ENCODE measurements at places on chromosomes 7 and 10.

- no peak for DNase-seq
Observed at GRCh38 chr7:147498081-147498480, 1092.5 kb upstream of the C7orf33 start.

DNA sequence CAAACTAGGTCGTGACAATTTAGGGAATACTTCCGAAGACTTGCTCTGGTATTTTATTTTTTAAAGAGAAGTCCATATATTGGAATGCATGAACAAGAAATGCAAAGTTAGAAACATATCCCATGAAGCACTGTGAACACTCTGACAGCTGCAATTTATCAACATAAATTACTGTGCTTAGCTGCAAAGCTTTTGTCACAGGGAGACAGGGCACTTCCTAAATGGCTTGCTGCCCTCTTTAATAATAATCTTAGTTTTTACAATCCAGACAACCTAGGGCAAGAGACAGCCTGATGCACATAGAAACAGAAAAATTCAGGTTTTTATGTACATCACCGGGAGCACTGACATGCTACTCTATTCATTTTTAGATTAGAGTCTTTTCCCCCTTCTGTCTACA lies 78.3 kb upstream of the NOBOX start:
- no peak for DNase-seq

GRCh38 chr7:28698840-28699239 lies 259.3 kb downstream of the TRIL start:
- DNase-seq = no peak

- DNase-seq = no peak
Observed at GRCh38 chr10:80412486-80412885, 4.1 kb downstream of the PRXL2A start.

DNA sequence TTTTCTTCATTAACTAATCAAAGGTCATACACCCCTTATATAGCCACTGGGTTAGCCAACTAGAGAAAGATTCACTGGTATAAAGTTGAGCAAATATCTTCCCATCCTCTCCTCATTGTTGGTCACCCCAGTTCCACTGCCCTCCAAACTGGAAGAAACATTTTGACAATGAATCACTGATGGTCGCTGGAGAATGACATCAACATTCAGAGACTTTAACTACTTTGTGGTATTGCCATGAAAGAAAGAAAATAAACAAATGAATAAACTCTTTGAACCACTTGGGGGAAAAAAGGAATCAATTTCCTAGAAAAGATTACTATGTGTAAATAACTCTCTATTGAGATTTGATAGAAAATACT lies 23.4 kb downstream of the HYCC1 start:
- no peak for DNase-seq

GRCh38 chr10:110275128-110275729 lies 29.5 kb downstream of the SMNDC1 start:
- DNase-seq = no peak

GRCh38 chr7:71925663-71926062 lies 486.5 kb downstream of the CALN1 start:
- no peak for DNase-seq

GRCh38 chr10:111531690-111532089 lies 454.9 kb downstream of the ADRA2A start:
- DNase-seq = no peak

GRCh38 chr7:102096706-102097427 lies 189.8 kb upstream of the SH2B2 start:
- DNase-seq = no peak

DNA sequence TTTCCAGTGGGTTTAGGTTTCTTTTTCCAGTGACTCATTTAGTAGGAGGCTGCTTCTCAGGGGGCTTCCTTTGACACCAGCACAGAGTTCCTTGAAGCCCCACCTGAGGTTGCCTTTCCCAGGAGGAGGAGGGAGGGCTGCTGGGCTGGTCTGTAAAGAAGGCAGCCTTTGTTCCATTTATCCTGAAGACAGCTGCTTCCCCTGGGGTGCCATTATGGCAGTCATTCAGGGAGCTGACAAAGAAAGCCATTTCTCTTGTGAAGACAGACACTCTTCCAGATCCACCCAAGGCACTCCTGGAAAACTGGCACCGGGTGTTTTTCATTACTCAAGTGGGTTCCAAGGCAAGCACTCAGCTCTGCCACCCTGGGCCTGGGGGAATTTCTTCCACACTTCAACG lies 54.0 kb downstream of the MTURN start:
- no peak for DNase-seq

GRCh38 chr7:80679921-80680907 lies 41.8 kb downstream of the CD36 start:
- DNase-seq = no peak

GRCh38 chr7:157517782-157518513 lies 181.1 kb downstream of the DNAJB6 start:
- no peak for DNase-seq

GRCh38 chr10:93601146-93601773 lies at the start of gene RBP4:
TSS of gene RBP4 (minus strand) at chr10:93601235. CDS start at chr10:93601028, 207 bp downstream.
- DNase-seq = peak; percentile 63

GRCh38 chr10:112307358-112308124 lies 24.3 kb downstream of the TECTB start:
- DNase-seq = peak; percentile 38

- no peak for DNase-seq
Observed at GRCh38 chr7:113784316-113784715, 134.5 kb downstream of the PPP1R3A start.

- DNase-seq = no peak
Observed at GRCh38 chr7:137147338-137147720, 196.2 kb downstream of the PTN start.

DNA sequence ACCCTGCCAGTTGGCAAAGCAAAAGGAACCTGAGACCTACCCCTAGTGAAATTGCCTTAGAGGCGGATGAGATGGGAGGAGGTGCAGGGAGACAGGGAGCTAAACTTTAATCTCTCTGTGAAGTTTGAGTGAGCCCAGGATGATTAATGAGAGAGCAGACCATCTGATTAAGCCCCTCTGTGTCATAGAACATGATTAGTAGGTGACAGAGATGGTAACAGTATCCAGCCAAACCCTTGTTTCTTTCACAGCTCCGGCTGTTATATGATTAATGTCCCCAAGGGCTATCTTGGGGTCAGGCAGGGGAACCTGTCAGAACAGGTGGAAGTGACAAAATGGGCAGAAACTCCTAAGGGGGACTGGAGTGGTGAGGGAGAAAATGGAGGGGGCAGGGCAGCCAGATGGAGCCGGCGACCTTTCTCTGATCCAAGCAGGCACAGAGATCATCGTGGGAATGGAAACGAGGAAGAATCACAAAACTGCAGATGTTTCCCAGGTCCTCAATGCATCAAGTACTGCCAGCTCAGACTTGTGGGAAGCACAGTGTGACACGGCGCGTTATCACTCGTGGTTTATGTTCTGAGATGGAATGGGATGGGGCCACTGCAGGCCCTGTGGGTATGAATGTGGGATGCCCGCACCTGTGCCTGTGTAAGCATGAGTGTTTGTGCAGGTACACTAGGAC lies 684.2 kb downstream of the LRMDA start:
- DNase-seq = peak; percentile 50

GRCh38 chr7:17357952-17358351 lies 59.5 kb downstream of the AHR start:
- no peak for DNase-seq

DNA sequence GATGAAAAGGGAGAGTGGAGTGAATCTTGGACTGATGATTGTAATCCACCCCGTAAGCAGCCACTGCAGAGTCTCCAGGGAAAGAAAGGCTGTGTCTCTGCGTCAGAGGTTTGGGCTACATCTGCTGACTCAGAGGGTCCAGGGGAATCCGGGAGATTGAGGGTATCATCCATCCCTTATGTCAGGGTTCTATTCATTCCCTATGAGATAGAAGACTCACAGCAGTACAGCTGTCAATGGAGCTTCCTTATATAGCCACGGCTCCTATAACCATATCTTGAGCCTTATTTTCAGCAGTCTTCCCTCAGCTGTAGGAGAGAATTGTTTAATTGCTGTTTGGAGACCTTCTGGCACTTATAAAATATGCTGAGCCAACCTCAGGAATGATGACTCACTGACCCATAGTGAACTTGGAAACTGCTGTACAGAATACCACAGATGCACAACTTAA lies 558.2 kb upstream of the PFKP start:
- no peak for DNase-seq

GRCh38 chr7:93146472-93147141 lies 1.6 kb downstream of the SAMD9L start:
- DNase-seq = no peak

GRCh38 chr7:135672560-135673359 lies 10.4 kb downstream of the STMP1 start:
- DNase-seq = no peak

- no peak for DNase-seq
Observed at GRCh38 chr7:141397236-141398163, 153.7 kb upstream of the AGK start.

- no peak for DNase-seq
Observed at GRCh38 chr10:11454160-11454559, 157.3 kb downstream of the USP6NL start.

Measured in nephron progenitor cell (in vitro differentiated cells).